Articular chondrocyte of knee joint (primary cell): ENCODE measurements at places on chromosomes 7 and 10. TPM values are rescaled to one million over a fixed set of nuclear protein-coding genes. Genes with fewer than 3 reads are reported as not detected.

SPDYE5 gene
- total RNA-seq: 0.11 and 0.13 TPM in 2 replicates

DLG5 gene
- 40.9 and 48.3 TPM in 2 replicates for total RNA-seq

TUBAL3 gene
- total RNA-seq: not detected in 2 replicates

CAMK1D gene
- total RNA-seq: 14.4 and 19.3 TPM in 2 replicates

CHN2 gene
- 0.32 TPM in 1 of 2 replicates, not detected in the other for total RNA-seq

PKD2L1 gene
- total RNA-seq: not detected in 2 replicates

RARRES2 gene
- total RNA-seq: 0.32 and 2.2 TPM in 2 replicates

SND1 gene
- total RNA-seq: 226 and 252 TPM in 2 replicates

PLAU gene
- 40.5 and 42.2 TPM in 2 replicates for total RNA-seq

STK31 gene
- 0.13 and 0.22 TPM in 2 replicates for total RNA-seq

RAMP3 gene
- 0.11 and 0.13 TPM in 2 replicates for total RNA-seq

CRYGN gene
- 0.76 and 0.78 TPM in 2 replicates for total RNA-seq

TMEM176A gene
- total RNA-seq: not detected in 2 replicates

SPDYE6 gene
- not detected in 2 replicates for total RNA-seq

LRMDA gene
- total RNA-seq: 9.5 and 19.7 TPM in 2 replicates

SLC18A3 gene
- total RNA-seq: not detected in 2 replicates

NUTM2B gene
- total RNA-seq: under 0.01 and 0.54 TPM in 2 replicates

WDR86 gene
- 6.1 and 9.0 TPM in 2 replicates for total RNA-seq

MRLN gene
- not detected in 2 replicates for total RNA-seq

GATA3 gene
- 0.11 TPM in 1 of 2 replicates, not detected in the other for total RNA-seq

EEPD1 gene
- 2.9 and 7.2 TPM in 2 replicates for total RNA-seq

H2BK1 gene
- total RNA-seq: not detected in 2 replicates

OPALIN gene
- total RNA-seq: not detected in 2 replicates
